Kidney (tissue), 22 donors: ENCODE measurements at places on chromosomes 3 and 15. TPM values are rescaled to one million over a fixed set of nuclear protein-coding genes. Genes with fewer than 3 reads are reported as not detected.

GRCh38 chr15:48632651-48633050, 12.9 kb downstream of the FBN1 start:
- DNase-seq = no peak

Gene CHDH
- 33.4 TPM for total RNA-seq

DNA sequence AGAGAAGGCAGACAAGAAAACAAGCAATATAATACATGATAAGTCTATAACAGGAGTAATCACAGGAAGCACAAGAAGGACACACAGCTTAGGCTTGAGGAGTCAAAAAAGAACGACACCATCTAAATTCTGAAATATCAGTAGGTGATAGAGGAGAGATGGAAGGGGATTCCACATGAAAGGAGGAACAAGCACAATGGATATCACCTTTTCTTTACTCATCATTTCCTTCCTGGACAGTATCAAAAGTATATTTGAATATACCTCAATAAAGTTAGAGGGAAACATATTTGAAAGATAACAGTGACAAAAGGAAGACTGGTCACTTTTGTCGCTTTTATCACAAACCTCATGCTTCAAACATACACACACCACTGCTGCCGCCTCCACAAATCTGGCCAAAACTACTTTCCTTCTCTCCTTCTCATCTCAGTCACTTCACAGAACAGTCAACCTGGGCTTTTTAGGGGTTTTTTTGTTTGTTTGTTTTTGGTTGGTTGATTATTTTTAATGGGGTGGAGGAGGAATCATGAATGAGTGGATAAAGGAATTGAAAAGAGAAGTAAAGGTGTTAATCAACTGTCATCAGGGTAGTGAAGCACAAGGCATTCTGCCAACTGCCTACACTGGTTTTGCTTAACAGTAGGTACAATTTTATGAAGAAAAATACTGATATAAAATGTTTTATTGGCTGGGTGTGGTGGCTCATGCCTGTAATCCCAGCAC, 18.5 kb downstream of the DENND4A start:
- no peak for DNase-seq

Gene APOD
- total RNA-seq = 24.4 TPM

Gene TM4SF18
- total RNA-seq = 19.7 TPM

DNA sequence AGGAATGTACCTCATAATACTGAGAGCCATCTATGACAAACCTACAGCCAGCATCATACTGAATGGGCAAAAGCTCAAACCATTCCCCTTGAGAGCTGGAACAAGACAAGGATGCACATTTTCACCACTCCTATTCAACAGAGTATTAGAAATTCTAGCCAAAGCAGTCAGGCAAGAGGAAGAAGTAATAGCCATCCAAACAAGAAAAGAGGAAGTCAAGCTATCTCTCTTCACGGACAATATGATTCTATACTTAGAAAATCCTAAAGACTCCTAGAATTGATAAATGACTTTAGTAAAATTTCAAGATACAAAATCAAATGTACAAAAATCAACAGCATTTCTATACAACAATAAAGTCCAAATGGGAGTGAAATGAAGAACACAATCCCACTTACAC, 30.2 kb downstream of the OCA2 start:
- no peak for DNase-seq

DNA sequence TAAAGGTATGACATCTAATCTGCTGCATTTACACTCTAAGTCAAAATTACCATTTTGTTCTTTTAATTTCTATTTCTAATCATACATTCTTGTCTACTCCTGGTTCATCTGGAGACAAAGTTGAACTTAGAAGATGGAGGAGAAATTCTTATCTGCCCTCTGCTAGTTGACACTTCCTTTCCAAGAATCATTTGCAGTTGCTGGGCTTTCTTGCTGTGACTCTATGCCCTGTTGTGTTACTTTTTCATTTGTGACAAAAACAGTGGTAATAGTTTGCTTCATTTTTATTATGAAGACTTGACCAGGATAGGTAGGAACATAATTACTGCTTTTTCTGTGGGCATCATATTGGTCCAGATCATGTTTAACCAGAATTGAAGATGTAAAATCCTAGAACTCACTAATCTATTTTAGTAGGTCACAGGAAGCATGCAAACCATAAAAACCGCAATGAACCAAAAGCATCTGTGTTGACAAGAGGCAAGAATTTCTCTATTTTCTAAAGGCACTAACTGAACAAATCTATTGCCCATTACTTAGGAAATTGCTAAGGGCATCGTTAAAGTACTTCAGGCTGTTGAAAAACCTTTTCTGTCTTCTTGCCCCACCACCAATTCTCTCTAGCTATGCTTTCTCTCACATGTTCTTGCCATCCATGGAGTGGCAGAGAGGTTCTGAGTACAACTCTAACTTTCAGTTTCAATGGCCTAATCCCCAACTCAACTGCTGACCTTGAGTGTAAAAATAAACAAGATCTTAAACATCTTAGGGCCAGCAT, 4.2 kb upstream of the CCR2 start:
- DNase-seq = no peak

Gene DISP2
- total RNA-seq = 0.69 TPM

- DNase-seq = peak; percentile 37
Observed at GRCh38 chr3:8759038-8759707, 10.2 kb downstream of the OXTR start.

GRCh38 chr15:31839388-31839787, 190.9 kb upstream of the CHRNA7 start:
- DNase-seq = no peak

Gene PPP1R14D
- not detected for total RNA-seq

DNA sequence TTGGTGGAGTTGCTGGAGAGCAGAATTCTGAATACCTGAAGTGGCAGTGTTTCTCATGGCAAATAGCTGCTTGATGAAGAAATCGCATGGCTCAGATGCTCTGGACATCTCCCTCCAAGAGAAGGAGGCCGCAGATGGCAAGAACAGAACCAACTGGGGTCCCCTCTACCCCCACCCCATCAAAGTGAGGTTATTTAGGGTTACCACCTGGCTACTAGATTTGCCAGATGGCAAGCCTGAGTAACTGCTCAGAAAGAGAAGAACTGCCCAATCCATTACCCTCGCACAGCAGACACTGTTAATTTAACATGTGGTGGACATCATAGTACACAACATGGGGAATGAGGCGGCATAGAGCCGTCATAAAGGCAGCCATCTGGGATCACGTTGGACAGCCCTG, 30.5 kb upstream of the LIPC start:
- no peak for DNase-seq

Gene ARGFX
- total RNA-seq = not detected

- DNase-seq = no peak
Observed at GRCh38 chr15:68730976-68731897, 89.5 kb downstream of the ANP32A start.

- DNase-seq = no peak
Observed at GRCh38 chr3:119834754-119835370, 53.0 kb downstream of the NR1I2 start.

Gene ARL6IP5
- total RNA-seq = 138 TPM

DNA sequence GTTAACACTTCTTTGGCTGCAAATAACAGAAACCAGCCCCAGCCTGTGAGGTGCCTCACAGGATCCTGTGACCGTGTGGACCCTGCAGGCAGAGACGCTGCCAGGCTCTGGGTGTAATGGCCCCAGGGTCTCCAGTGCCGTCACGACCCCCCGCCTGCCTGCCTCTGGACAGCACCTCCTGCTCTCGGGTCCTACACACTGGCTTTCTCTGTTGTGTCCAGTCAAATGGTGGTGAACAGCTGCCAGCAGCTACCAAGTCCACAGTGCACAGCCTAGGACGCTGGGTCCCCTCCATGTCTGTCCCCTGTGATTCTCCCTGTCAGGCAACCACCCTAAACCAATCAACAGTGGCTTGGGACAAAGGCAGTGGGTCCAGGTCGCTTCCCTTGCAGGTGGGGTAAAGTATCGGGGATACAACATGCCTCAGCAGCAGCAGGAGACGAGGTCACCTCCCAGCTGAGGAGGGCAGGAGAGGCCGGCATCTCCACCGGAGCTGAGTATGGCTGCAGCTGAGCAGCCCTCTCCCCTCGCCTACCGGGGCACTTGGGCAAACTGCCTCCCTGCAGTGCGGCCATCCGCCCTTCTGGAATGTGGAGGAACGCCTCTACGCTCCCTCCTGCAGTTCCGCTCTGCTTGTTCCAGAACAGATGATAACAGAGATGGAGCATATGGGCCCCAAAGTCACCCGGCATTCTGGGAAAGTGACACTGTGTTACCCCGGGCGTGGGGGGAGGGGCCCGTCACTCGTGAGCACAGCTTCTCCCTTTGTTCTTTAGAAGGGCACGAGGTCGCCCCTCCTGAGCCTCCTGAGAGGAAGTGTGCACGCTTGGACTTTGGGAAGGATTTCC, 21.1 kb upstream of the SKOR1 start:
- peak; percentile 69 for DNase-seq

Gene FES
- 33.5 TPM for total RNA-seq

Gene CNTN3
- 3.8 TPM for total RNA-seq

Gene EPB42
- total RNA-seq = not detected

GRCh38 chr3:183287301-183287971, 34.4 kb downstream of the B3GNT5 start:
- DNase-seq = no peak

- DNase-seq = no peak
Observed at GRCh38 chr3:28637742-28638141, 289.1 kb upstream of the AZI2 start.

GRCh38 chr3:23071758-23072157, 131.4 kb upstream of the UBE2E2 start:
- no peak for DNase-seq

GRCh38 chr3:11284011-11284410, 11.8 kb downstream of the ATG7 start:
- no peak for DNase-seq

Gene C3orf62
- 4.7 TPM for total RNA-seq
